Stimulated activated CD4-positive, alpha-beta T cell treated with anti-CD3 and anti-CD28 coated beads, Interleukin-2, amount 100 ng/mL, for 4 hours (primary cell): ENCODE measurements at places on chromosomes 6 and 20.

GRCh38 chr6:94323853-94324252, 904.5 kb upstream of the EPHA7 start:
- no peak for DNase-seq

DNA sequence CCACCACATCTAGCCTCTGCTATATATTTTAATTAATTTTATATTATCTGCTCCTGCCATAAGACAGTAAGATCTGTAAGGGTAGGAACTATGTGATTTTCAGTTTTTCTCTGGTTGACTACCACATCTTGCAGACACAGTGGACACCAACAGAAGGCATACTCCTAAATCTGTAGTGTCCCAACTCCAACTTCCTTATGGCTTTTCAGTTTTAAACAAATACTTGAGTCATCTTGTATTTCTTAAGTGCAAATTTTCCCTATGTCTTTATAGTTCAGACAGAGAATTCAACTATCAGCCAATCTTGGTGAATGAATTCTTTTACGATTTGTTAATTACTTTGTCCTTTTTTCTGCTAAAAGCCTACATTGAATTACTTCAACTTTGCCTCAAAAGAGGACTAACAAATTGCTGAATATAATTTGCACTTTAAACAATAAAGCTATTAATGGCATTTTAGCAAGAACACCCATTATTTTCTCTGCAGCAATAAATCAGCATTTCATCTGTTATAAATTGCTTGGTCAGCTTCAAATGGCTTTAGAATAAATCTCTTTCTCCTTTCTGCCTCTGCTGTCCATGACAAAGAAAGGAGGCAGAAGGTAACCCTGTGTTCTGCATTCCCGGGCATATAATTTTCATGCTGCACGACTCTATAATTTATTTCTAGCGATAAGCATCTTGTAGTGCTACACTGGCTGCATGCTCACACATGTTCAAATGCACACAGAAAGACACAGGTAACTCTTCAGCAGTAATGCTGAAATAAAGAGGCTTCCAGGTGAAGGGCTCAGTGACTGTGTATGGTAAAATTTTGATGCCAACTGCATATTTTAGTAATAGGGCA, 144.8 kb downstream of the BACH2 start:
- no peak for DNase-seq

- no peak for DNase-seq
Measured at GRCh38 chr6:45174045-45174444, 154.1 kb upstream of the RUNX2 start.

GRCh38 chr20:10763112-10763511, 89.3 kb upstream of the JAG1 start:
- no peak for DNase-seq

DNA sequence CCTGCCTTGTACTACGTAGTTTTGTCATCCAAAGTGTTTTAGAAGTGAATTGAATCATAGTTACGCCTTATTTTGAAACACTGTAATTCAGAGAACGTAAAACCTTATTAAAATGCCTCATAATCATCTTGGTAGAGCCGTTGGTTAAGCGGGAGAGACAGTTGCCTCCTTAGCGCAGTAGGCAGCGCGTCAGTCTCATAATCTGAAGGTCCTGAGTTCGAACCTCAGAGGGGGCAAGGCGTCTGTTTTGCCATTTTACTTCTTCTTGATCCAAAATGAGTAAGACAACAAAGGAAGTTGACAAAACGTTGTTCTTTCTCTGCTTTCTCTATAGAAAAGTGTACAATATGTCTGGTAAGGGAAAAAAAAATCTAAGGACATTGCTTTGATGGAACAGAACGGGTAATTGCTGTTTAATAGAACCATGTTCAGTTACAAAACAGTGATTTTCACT, 20.7 kb upstream of the TRIM27 start:
- peak; percentile 72 for DNase-seq

GRCh38 chr6:33590531-33591198, 10.6 kb upstream of the BAK1 start:
- DNase-seq, result no peak

DNA sequence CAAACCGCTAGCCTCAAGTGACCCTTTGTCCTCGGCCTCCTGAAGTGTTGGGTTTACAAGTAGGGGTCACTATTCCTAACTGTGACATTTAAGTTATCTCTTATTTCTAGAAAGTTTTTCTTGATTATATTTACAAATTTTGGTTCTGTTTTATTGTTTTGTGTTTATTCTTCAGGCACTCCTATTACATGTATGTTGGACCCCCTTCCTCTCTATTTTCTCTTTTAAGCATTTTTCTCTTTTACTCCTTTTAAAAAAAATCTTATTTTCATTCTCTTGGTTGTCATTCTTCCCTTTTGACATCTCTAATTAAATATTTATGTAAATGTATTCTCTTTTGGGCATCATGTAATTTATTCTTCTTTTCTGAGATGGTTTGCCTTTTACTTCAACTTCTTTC, 50.4 kb upstream of the MAP3K7 start:
- no peak for DNase-seq

DNA sequence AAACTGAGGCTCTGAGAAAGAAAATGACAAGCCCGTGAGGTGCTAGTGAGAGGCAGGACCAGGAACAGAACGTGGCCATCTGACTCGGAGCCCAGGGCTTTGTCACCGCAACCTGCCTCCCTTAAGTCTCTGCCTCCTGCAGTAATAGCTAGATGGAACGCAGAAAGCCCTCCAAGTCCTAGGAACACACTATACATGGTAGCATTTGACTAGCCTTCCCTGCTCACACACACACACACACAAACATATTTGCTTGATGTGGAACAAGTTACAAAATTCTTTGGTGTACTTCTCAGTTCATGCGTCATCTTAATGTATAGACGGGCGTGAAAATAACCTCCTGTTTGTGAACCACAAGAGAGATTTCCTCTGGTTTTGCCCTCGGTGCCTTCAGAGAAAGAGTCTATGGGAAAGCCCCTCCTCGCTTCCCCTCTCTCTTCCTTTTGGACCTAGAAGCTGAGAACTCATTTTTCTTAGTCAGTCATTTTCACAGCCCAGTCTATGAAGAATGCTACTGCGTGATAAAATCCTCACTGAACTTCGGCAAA, 38.8 kb downstream of the C6orf52 start:
- DNase-seq, result no peak

- no peak for DNase-seq
Measured at GRCh38 chr20:16216227-16216913, 356.9 kb downstream of the KIF16B start.

- no peak for DNase-seq
Measured at GRCh38 chr6:9025228-9025627, 589.9 kb upstream of the SLC35B3 start.

DNA sequence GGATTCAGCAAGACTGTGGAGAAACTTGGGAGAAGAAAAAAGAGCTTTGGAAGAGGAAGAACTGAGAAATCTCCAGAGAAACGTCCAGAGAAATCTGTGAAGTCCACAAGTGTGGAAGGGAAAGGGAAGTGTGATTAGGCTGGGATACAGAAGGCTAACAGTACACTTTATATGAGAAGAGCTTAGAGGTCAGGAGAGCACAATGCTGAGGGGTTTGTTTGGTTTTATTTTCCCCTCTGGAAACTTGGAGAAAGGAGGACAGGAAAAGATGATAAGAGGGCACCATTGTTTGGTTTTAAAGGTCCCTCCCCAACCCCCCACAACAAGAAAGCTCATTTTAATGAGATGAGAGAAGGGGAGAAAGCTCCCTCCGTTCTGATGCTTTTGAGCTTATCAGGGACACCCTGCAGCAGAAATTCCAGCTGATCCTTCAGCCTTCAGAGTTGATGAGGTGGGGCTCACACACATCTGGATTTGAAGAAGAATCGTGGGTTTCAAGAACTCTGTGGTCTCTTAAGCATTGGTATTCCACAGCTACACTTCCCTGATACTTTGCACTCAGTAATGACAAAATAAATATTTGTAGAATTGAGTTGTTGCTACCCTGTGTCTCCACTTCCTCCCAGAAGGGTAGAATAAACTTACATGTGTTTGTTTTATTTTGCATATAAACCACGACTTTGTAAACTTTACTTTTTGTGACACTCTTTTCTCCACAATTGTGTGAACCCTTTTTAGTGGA, 1.9 kb downstream of the NT5E start:
- no peak for DNase-seq

DNA sequence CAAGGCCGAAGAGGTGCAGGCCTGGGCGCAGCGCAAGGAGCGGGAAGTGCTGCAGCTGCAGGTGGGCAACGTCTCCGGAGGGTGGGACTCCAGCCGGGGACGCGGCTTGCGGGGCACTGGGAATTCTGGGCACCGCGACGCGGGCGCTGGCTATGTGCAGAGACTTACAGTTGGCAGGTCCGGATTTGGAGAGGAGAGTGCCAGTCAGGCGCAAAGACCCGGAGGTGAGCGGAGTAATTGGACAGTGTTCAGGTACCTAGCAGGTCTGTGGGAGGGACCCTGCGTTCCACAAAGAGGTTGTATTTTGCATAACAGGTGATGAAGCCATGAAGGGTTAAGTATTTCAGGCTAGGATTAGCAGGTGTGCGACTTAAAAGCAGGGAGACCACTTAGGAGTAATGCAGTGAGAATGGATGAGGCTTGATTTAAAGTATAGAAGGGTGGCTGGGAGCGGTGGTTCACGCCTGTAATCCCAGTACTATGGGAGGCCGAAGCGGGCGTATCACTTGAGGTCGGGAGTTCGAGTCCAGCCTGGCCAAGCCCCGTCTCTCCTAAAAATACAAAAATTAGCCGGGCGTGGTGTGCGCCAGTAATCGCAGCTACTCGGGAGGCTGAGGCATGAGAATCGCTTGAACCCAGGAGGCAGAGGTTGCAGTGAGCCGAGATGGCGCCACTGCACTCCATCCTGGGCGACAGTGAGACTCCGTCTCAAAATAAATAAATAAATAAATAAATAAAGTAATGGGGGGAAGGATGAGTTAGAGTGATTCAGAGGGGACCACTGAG, 1.0 kb downstream of the MRPS26 start:
- no peak for DNase-seq

DNA sequence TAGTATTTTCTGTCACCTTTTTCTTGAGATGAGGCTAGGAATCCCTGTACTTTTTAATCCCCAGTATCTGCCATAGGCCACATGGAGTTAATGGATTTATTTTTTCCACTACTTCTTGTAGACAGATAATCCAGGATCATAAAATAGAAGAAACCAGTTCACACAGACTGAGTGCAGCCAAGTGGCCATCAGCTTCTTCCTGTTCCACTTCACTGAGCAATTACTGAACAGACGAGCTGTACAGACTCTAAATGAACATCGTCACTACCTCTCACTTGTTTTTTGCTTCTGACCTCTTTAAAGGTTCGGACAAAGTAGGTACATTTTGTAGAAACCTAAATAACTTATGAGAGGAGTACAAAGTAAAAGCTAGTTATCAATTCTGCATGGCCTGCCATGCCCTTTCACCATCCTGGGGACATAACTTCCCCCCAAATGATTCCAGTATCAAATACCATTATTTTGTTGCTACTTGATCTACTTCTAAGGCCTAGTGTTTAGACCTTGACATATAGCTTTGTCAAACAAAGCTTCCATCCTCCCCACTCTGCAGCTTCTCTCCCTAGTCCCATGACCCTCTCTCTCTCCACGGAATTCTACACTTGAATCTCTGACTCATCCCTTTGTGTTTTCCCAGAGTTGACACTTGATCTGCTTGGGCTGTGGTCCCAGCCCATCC, 34.4 kb upstream of the ARHGAP18 start:
- DNase-seq, result no peak

DNA sequence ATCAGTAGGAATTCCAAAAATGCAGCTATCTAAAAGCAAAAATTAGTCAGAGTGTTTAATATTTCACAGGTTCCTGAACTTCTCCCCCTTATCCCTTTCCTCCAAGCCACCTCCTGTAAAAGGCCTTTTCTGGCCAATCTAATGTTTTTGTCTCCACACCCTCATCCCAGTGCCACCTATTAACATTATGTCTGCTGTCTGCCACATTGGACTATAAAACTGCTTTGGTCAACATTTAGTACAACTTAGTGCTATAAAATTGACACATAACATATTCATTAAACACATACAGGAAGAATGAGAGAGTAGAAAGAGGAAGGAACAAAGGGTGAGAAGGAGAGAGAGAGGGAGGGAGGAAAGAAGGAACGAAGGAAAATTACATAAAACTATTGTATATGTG, 47.7 kb downstream of the MMUT start:
- DNase-seq, result no peak

- no peak for DNase-seq
Measured at GRCh38 chr20:13299401-13299800, 78.3 kb downstream of the ISM1 start.

DNA sequence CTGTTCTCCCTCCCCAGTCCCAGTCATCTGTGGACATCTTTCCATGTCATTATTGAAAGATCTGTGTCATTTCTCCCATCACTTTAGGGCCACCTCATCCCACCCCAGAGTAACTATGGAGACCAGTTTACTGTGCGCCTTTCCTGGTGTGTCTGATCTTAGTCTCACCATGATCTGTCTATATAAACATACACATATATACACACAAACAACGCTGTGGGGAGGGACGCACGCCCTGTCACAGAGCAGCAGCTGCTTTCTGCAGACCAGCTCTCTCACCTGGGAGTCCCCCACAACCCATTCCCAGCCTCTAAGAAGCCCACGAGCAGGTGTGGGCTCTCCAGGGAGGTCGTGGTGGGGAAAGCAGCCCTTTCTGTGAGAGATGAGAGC, 68.1 kb upstream of the TOX2 start:
- no peak for DNase-seq

GRCh38 chr20:8562356-8562755, 430.3 kb downstream of the PLCB1 start:
- no peak for DNase-seq

DNA sequence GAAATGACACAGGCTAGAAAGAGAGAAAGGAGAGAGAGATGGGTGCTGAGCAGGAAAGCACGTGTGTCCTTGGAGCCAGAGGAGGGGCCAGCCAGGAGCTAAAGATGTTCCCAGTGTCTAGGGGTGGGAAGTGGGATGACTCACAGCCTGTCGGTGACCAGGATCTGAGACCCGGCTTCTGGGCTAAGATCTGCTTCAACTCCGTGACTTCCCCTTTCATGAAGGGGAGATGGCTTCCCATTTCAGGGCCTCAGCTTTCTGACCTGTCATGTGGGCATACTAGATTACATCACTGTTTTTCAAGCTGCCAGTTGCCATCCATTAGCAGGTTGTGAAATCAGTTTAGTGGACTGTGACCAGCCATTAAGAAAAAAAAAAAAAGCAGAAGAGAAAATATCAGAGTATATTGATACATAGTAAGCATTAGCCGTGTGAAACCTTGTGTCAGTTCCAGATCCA, 5.4 kb downstream of the TGM3 start:
- DNase-seq, result no peak

GRCh38 chr6:6484681-6485080, 103.8 kb upstream of the LY86 start:
- DNase-seq, result no peak

DNA sequence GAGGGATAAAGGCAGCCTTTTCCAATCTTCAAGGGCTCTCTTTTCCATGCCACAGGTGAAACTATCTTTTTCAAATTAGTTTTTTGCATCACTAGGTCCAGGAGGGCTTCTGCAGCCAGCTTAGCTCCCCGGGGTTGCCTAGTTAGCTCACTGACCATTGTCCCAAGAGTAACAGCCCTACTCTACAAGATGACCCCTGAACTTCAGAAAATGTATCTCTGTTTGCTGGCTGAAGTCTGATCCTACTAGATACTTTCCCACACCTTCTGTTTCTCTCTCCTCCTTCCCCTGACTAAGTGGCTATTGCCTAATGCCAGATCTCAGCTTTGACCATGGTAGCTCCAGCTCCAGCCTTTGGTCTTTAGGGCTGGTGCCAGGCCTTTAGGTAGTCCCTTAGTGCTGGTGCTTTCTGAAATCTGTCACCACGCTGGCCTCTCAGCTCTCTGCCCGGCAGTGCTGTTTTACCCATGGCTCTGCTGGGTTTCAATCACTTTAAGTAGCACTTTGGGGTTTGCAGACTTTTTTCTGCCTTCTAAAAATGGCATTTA, 255.1 kb downstream of the RNGTT start:
- no peak for DNase-seq
